ENCODE measurements at places on chromosomes 1 and 21. TPM values are rescaled to one million over a fixed set of nuclear protein-coding genes. Genes with fewer than 3 reads are reported as not detected.

G0S2 gene
- not detected for total RNA-seq

DNA sequence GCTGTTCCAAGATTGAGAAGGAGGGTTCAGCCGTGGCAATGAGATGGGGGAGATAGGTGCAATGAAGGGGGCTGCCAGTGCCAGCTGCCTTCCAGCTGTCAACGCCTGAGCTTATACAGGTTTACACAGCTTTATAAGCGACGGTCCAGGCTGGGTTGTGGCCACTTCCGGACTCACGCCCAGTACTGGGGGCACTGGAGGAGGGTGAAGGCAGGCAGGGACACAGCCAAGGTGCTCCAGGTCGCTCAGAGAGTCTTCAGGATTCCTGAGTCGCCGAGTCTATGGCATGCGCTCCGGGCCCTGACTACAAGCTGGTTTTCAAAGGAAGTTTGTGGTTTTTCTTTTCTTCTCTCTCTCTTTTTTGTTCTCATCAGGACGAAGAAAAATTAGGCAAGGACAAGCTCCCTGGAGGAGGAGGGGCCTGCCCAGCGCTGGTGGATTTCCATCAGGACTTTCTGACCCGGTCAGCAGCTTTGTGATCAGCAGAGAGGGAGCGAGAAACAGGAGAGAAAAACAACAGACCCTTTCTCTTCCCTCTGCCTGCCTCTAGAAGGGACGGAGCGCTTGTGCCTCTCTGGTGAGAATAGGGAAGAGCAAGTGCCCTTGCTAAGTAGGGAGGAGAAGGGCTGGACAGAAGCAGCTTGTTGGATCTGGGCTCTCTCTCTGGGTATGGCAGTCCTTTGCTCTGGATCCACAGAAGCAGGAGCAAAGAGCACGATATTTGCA is at the start of gene MINDY1:
TSS of gene MINDY1 (minus strand) at position 576 of the 726 bp plus-strand sequence. CDS start 4,285 bp downstream, outside the sequence.
- H3K27ac ChIP-seq: peak within 1 kb of the TSS; percentile 99
- peaks cover 43% of the 10 kb centered on the region for H3K4me1 ChIP-seq
- H3K36me3 ChIP-seq: peaks cover 15% of the 10 kb centered on the region
- H3K4me3 ChIP-seq: peak within 1 kb of the TSS; percentile 94
- DNase-seq: peak; percentile 91

DNA sequence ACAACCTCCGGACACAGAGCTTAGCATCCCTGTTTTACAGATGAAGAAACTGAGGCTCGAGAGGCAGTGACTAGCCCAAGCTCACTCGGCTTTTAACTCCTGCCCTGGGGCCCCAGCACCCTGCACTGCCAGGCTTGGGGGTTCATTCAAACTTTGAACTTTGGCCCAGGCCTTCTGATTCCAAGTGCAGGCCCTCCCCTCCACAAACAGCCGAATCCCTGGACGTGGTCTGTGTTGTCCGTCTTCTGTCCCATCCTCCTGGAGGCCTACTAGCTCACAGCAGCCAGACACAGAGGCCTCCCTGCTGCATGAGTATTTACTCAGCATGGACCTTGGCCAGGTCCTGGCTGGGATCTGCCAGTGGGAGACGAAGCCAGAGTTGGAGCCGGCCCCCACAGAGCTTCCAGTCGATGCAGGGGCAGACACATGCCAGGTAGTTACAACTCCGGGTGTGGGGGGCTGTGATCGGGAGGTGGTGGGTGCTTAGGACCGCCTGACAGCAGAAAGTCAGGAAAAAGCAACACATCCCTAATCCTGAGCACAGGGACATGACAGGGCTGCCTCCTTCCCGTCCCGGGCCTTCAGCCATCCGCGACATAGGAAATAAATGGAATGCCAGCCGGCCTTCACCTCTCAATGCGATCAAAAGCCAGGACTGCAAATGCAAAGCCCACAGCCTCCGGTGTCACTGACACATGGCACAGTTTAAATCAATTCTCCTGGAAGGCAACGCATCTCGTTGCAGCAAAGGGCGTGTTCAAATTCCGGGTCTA is 7.4 kb downstream of the IFFO2 start:
- H3K27me3 ChIP-seq: no peaks in the 10 kb centered on the region
- peaks cover 18% of the 10 kb centered on the region for H3K36me3 ChIP-seq
- DNase-seq: peak; percentile 46
- H3K27ac ChIP-seq: peak overlapping the region; percentile 88
- peak overlapping the region; percentile 64 for H3K4me3 ChIP-seq

KNCN gene
- not detected for total RNA-seq

DNA sequence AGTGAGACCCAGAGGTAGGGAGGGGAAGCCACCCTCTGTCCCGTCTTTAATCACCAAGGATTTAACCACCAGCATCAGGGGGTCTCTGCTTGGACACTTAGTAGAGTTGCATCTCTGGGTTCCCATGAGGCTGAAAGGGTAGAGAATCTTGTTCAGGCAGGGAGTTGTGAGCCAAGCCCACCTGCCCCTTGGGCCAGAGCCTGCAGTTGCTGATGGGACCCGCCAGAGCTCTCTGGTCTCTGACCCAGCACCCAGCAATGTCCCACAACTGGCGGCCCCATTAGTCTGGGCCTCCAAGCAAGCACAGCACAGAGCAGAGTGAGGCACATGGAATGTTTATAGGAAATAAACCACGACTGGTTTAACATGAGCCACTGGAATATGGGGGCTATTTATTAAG is 166.3 kb downstream of the TRIM33 start:
- no peak for DNase-seq
- H3K4me3 ChIP-seq: no peak overlapping the region
- H3K27ac ChIP-seq: no peak overlapping the region

GRCh38 chr1:65772607-65773006 is 20.1 kb upstream of the PDE4B start:
- H3K4me1 ChIP-seq: no peaks in the 10 kb centered on the region
- no peak for DNase-seq
- H3K36me3 ChIP-seq: no peaks in the 10 kb centered on the region
- peaks cover 15% of the 10 kb centered on the region for H3K27me3 ChIP-seq

TMEM240 gene
- total RNA-seq: 5.5 TPM

- DNase-seq: no peak
- peaks cover 11% of the 10 kb centered on the region for H3K27me3 ChIP-seq
- no peaks in the 10 kb centered on the region for H3K36me3 ChIP-seq
- no peak overlapping the region for H3K27ac ChIP-seq
- no peak overlapping the region for H3K4me3 ChIP-seq
These were observed 32.8 kb upstream of the ABCD3 start for GRCh38 chr1:94385308-94385929.

LCE3D gene
- total RNA-seq: not detected

GRCh38 chr1:244280859-244281258 is 170.8 kb downstream of the ADSS2 start:
- DNase-seq: peak; percentile 90
- no peak overlapping the region for H3K4me3 ChIP-seq
- no peaks in the 10 kb centered on the region for H3K27me3 ChIP-seq
- no peaks in the 10 kb centered on the region for H3K36me3 ChIP-seq

DNA sequence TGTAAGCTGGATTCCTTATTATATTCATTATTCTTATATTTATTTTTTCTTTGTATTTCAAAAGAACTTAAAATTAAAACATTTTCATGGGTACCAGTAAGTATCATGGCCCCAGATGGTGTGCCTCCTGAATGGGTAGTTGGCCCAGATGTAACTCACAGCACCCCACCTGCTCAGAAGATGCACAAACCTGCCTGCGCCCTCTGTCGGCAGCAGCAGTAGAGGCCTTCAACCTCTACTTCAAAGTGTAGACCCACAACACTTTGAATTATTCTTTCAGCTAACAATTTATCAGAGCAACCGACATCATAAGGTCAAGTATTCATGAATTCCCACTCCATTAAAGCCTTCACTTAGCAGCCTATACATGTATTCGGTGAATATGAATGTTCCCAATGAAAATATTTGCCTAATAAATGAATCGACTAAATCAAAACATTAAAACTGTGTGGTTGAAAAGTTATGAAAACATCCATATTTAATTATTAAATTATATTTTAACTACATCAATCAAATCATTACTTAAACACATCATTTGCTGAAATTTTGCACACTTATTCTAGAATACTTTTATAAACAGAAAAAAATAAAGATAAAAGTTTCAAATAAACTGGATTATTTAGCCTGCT is 25.4 kb downstream of the PIGM start:
- no peaks in the 10 kb centered on the region for H3K36me3 ChIP-seq
- peak; percentile 87 for DNase-seq
- no peaks in the 10 kb centered on the region for H3K27me3 ChIP-seq
- H3K27ac ChIP-seq: no peak overlapping the region
- no peak overlapping the region for H3K4me3 ChIP-seq

TCHHL1 gene
- total RNA-seq: not detected

GRCh38 chr1:8274352-8274751 is 43.6 kb upstream of the SLC45A1 start:
- no peak for DNase-seq
- H3K27me3 ChIP-seq: no peaks in the 10 kb centered on the region
- no peaks in the 10 kb centered on the region for H3K36me3 ChIP-seq
- H3K4me3 ChIP-seq: no peak overlapping the region
- H3K27ac ChIP-seq: no peak overlapping the region

- H3K4me3 ChIP-seq: no peak overlapping the region
- peaks cover 5% of the 10 kb centered on the region for H3K36me3 ChIP-seq
- H3K27me3 ChIP-seq: no peaks in the 10 kb centered on the region
- no peak for DNase-seq
- no peaks in the 10 kb centered on the region for H3K4me1 ChIP-seq
These were observed 10.1 kb upstream of the HCRTR1 start for GRCh38 chr1:31607360-31607759.

DNA sequence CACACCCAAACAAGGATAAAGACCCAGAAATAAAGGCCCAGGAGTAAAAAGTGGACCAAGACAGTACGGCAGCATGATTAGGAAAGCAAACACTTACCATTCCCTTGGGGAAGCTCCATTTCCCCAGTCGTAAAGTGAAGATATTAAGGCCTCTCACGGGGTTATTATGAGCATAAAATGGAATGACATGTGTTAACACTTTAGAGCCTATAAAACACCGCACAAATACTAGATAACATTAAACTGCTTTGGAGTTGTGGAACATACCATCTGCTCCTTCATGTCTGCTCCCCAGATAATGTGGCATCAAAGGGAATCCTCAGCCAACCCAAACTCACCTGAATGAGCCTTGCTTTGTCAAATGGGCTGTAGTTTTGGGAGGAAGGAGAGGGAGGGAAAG is 8.9 kb upstream of the ITLN2 start:
- no peaks in the 10 kb centered on the region for H3K4me1 ChIP-seq
- no peaks in the 10 kb centered on the region for H3K36me3 ChIP-seq
- no peaks in the 10 kb centered on the region for H3K27me3 ChIP-seq
- DNase-seq: no peak
- no peak overlapping the region for H3K4me3 ChIP-seq

- H3K27ac ChIP-seq: no peak overlapping the region
- H3K27me3 ChIP-seq: peaks cover 11% of the 10 kb centered on the region
- no peak overlapping the region for H3K4me3 ChIP-seq
- H3K36me3 ChIP-seq: no peaks in the 10 kb centered on the region
- no peaks in the 10 kb centered on the region for H3K4me1 ChIP-seq
These were observed 56.1 kb upstream of the LRRC7 start for GRCh38 chr1:69511426-69512192.

GRCh38 chr21:36473203-36473602 is 6.7 kb downstream of the CLDN14 start:
- H3K4me1 ChIP-seq: peaks cover 8% of the 10 kb centered on the region
- H3K27me3 ChIP-seq: no peaks in the 10 kb centered on the region
- peaks cover 5% of the 10 kb centered on the region for H3K36me3 ChIP-seq

- no peaks in the 10 kb centered on the region for H3K36me3 ChIP-seq
- no peaks in the 10 kb centered on the region for H3K27me3 ChIP-seq
- no peak for DNase-seq
- H3K27ac ChIP-seq: no peak overlapping the region
- no peaks in the 10 kb centered on the region for H3K4me1 ChIP-seq
These were observed 94.9 kb upstream of the KIF26B start for GRCh38 chr1:245059806-245060424.

GRCh38 chr1:18352636-18353265 is 128.0 kb upstream of the KLHDC7A start:
- no peak overlapping the region for H3K27ac ChIP-seq
- DNase-seq: no peak
- H3K4me3 ChIP-seq: no peak overlapping the region

USH2A gene
- total RNA-seq: not detected

DNA sequence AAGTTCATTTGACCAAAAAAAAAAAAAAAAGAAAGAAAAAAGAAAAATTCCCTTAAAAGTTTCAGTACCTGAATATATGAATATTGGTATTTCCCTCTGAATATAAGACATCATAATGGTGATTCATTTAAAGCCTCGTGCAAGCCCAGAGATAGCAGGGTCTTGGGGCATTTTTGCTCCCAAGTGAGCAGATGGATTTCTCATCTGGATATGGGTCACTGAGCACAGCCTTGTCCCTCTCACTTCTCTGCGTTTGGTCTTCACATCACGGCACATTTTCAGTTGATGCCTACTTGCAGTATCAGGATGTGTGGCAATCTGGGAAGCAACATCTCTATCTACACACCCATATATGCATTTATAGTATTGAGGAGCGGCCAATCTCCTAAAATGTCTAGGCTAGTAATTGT is 12.7 kb downstream of the CD58 start:
- H3K27me3 ChIP-seq: no peaks in the 10 kb centered on the region
- no peaks in the 10 kb centered on the region for H3K36me3 ChIP-seq
- no peak overlapping the region for H3K27ac ChIP-seq
- no peak overlapping the region for H3K4me3 ChIP-seq
- no peak for DNase-seq

DNA sequence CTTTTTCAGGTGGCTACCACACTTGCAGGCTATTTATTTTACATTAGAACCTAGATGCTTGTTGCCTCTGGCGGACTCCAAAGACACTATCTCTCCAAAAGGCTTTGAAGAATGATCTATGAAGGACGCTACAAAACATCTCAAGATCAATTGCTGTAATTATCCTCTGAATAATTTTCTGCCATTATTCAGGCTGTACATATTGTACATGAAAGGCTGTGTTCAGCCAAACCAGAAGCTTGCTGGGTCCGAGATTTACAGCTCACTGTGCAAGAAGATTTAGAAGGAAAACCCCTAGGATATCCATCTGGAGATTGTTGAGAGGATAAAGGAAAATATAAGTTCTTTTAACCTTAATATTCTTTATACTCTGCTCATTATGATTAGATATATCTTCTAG is 523.6 kb upstream of the PLXNA2 start:
- no peaks in the 10 kb centered on the region for H3K36me3 ChIP-seq
- H3K4me3 ChIP-seq: no peak overlapping the region
- H3K27me3 ChIP-seq: no peaks in the 10 kb centered on the region
- no peak for DNase-seq

DNA sequence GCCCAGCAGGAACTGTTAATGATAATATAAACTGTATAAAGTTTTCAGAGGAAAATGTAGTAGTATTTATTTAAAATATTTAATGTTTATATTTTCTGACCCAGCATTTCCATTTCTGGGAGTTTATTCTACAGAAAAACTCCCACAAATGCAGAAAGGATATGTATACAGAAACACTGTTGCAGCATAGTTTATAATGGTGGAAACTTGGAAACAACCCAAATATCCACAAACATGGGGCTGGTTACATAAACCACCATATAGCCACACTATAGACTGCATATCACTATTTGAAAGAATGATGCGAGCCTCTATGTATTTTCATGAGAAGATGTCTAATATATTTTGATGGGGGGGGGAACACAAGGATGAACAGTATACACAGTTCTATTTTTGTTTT is 31.5 kb upstream of the KCNN3 start:
- H3K27ac ChIP-seq: no peak overlapping the region
- H3K36me3 ChIP-seq: no peaks in the 10 kb centered on the region
- H3K4me1 ChIP-seq: no peaks in the 10 kb centered on the region
- H3K4me3 ChIP-seq: no peak overlapping the region
- DNase-seq: no peak

PPIAL4G gene
- not detected for total RNA-seq

GRCh38 chr1:7630378-7630777 is 140.7 kb upstream of the VAMP3 start:
- no peak overlapping the region for H3K27ac ChIP-seq
- no peaks in the 10 kb centered on the region for H3K4me1 ChIP-seq
- no peaks in the 10 kb centered on the region for H3K36me3 ChIP-seq
- H3K4me3 ChIP-seq: no peak overlapping the region
- peaks cover 90% of the 10 kb centered on the region for H3K27me3 ChIP-seq

All from MCF 10A (cell line).